ENCODE measurements at places on chromosomes 1 and 21.

- DNase-seq = no peak
Observed at GRCh38 chr1:45510036-45510971, 10.2 kb downstream of the MMACHC start.

DNA sequence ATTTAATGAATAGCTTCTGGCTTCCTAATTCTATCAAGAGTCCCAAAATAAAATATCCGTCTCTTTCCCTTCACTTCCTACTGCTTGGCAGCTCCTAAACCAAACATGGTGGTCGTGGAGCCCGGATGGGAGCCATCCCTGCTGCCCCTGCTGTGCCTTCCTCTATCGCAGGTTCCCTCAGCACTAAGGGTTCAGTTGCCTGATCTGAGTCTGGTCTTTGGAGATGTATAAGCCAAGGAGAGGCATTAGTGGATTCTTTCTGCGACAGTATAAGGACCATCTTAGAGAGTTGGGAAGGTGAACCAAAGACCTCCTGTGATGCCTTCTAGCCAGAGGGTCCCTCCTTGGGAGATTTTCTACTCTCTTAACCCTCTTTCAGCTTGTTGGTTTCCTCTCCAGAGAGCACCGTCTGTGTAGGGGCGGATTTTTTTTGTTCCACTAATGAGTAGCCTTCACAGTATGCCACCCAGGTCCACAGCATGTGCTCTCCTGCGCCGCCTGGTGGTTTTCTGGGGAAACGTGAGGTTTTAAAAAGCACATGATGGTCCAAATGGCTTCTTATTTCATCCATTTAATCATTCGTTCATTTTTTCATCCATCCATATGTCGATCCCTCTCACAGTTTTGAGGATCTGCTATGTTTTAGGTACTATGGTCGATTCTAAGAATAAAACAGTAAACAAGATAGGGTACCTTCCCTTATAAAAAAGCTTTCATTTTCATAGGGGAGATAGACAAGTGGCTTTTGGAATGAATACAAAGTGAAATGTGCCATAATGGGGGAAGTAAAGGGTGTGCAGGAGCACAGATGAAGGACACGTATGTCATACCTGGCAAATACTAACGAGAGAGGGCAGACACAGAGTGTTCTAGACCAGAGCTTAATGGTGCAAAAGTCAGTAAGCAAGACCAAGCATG lies 71.0 kb downstream of the NFASC start:
- peak; percentile 97 for DNase-seq

GRCh38 chr1:11648732-11649158 lies 5.5 kb downstream of the FBXO2 start:
- peak; percentile 34 for DNase-seq

DNA sequence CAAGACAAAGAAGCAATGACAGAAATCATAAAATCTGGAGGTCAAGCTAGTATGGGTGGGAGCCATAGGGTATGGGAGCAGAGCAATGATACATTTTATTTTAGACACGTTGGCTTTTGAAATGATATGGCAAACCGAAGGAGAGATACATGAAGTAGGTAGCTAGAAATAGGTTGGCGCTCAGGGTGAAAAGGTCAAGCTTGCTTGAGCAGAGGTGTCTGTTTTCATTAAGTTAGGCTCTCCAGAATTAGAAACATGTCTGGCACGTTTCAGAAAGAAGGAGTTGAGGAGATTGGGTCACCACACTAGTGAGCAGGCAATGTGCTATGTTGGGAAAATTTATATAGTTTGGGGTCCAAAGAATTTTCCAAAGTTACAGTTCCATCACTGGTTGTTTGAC lies 151.4 kb downstream of the AMY1C start:
- DNase-seq = no peak

DNA sequence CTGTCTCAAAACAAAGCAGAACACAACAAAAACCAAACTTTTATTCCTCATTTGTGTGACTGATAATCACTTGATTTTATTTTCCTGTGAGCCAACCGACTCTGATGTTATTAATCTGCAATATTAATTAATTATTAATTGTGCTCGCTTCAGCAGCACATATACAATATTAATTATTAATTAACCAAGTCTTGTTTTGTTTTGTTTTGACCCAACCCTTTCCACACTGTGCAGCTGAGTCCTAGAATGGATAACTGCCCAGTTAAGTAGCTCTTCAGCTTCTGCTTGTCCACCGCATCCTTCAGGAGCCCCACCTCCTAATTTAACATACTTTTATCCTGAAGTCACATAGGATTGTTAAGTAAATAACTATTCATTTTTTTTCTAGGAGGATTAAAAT lies 47.4 kb upstream of the EXO1 start:
- DNase-seq = no peak

GRCh38 chr1:115090186-115090490 lies 835 bp upstream of the TSPAN2 start:
- no peak for DNase-seq

GRCh38 chr21:45458281-45459170 lies 53.6 kb downstream of the COL18A1 start:
- DNase-seq = peak; percentile 11

- DNase-seq = no peak
Observed at GRCh38 chr1:27789540-27790041, 16.6 kb downstream of the STX12 start.

GRCh38 chr1:1177452-1178206 lies 3.9 kb downstream of the TTLL10 start:
- no peak for DNase-seq

DNA sequence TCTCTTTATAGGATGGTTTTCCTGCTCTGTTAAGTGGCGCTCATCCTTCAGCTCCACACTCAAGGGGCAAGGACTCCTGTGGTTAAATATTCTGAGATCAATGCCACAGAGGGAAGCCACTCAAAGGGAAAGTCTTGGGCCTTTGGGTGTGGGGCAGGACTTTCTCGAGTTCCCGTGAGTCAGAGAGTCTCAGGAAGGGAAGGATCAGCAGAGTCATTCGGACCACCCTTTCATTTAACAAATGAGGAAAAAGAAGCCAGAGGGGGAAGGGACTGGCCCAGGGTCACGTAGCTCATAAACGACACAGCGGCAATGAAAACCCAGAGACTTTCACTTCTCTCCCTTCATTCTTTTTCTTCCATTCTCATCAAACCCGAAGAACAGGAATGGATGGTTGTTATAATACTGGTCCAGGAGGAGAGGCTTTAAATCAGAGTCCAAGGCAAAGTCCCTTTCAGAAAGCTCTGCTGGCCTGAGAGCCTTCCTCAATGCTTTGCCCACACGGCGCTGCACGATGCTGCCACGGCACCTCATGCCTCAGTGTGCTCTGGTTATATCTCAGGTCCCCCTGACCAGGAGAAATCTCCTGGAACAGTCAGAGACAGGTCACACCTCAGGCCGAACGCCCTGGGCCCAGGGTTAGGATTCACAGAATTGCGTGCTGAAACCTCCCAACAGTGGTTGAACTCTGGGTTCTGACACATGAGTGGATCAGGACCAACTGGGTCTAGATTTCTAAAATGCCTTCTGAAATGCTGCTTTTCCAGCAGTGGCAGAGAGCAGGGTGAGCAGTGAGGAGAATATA lies 65.3 kb downstream of the TENT5C start:
- DNase-seq = no peak

DNA sequence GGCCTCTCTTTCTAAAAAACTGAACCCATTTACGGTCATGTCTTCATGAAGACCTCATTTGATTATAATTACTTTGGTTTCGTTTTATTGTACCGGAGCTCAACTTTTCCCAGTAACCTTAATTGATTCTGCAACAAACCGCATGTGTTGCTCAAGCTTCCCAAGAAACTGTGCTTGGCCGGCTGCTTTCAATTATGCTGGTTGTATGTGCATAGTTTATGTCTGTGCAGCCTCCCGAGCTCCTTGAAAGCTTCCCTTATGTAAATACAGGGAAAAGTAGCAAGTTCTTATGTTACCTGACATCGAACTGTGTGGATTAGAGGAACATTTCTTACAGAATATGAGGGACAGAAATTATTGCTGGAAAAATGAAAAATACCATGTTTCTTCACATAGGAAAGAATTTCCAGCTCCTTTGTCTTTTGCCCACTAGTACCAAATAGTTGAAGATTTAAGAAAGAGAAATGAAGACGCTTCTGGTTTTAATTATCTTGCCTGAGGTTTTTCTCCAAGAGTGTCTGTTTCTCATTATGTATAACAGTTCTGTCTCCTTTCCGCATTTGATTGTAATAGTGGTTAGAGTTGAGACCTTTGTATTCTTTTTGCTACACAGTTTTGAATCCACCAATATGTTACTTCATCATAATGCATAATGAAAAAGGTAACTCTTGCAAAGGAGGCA lies 2.1 kb downstream of the VCAM1 start:
- no peak for DNase-seq

- DNase-seq = no peak
Observed at GRCh38 chr1:150544204-150544603, 5.0 kb upstream of the ADAMTSL4 start.

DNA sequence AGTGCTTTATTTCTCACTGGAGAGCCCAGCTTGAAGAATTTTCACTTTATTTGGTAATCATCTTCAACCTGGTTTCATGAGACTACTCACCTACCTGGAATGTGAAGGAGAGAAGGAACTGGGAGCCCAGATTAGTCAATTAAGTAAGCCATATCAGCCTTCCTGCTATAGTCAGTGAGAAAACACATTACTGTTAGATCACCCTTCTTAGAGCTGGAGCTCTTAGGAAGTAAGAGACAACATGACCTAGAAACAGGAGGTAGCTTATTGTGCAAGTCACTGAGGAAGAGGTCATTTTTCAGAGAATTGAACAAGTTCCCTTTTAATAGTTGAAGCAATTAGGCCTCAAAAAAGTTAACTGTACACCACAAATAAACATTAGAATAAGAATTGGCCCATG lies 49.2 kb upstream of the TEKT2 start:
- no peak for DNase-seq

- peak; percentile 61 for DNase-seq
Observed at GRCh38 chr1:167043752-167044488, 46.3 kb downstream of the GPA33 start.

GRCh38 chr1:1597275-1597930 lies 2.5 kb downstream of the FNDC10 start:
- DNase-seq = no peak

GRCh38 chr21:31945141-31945540 lies 72.3 kb downstream of the HUNK start:
- no peak for DNase-seq

GRCh38 chr1:162386292-162387225 lies 5.0 kb downstream of the C1orf226 start:
- DNase-seq = no peak

DNA sequence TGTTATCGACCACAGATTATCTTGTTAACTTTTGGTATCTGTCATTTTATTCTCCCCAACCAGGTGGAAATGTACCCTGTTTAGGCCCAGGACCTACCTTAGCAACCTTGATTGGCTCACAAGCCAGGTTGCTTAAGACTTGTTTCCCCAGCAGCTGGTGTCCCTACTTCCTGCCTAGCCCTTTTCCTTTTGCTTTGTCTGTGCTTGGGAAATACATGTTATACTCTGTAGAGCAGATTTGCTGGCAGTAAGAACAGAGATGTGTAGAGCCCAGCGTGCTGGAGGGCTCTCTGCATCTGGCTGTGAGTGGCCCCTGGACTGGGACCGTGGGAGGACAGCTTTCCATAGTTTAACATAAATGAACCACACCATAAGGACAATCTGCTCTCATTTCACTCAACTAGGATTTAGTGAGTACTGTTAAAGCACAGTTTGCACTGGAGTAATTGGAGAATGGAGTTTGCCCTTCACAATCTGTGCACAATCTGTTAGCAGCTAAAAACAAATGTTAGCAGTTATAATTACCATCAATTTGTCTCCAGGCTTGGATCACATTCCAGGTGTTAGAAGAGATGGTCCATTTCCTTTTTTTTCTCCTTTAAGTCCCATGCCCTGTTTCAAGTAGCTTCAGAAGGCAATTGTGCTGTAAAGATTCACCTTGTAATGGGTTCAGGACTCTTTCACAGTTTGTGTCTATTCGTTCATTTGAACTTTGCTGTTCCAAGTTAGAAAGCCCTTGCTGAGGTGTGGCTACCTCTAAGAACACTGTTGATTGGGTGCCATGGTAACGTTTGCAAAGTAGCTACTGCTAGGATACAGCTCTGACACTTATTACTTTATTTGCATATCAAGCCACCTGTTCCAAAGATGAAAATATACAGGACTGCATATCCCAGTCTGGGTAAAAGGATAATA lies at the start of gene APOBEC4:
Gene APOBEC4, minus strand, starts transcription at position 770 of the 915 bp plus-strand sequence. CDS start 4,535 bp downstream, outside the sequence.
- no peak for DNase-seq

DNA sequence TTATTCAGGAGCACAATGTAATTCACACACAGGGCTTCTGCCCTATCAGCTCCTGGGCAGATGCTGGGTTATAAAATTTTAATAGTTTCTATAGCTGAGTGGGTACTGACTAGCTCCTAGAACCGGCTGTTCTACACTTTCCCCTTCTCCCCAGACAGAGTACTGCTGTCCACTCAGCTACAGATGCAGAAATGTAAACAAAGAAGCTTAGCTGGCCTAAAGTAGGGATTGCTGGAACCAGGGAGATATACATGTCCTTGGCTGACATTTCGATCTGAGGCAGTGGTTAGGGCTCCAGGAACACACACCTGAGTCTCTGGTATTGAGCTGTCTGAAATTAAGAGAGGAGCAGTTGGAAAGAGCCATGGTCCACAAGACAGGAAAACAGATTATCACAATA lies 211.5 kb upstream of the USP24 start:
- DNase-seq = no peak

GRCh38 chr1:92944901-92945747 lies 16.1 kb downstream of the DIPK1A start:
- no peak for DNase-seq

- DNase-seq = no peak
Observed at GRCh38 chr1:9395018-9395417, 102.3 kb downstream of the SPSB1 start.

DNA sequence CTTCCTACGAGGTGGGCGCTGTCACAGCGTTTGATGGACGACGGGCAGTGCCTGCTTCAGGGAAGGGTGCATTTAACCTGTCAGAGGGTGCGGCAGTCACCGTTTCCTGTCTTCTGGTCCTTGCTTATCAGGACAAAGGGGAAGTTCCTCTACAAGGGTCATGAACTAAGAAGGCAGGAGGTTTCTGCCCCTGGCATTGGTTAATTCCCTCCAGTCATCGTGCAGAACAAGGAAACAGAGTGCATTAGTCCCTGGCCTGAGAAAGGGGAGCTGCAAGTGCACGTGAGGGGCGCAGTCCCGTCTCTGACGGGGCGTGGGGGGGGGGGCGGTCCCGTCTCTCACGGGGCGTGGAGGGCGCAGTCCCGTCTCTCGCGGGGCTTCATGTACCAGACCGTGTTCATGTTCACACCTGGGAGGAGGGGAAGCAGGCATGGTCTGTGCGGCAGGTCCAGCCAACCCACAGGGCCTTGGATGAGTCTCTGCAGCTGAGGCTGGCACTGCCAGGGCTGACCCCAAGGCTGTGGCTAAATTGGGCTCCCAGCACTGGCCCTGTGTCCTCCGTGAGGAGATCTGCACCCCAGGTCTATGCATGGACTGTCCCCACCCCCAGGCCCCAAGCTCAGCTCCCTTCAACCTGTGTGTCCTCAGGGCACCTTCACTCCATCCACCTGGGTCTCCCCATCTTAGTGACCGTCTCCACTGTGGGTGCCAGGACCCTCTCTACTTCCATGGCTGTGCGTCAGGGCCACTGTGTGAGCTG lies 89.2 kb upstream of the COL6A1 start:
- DNase-seq = no peak

- no peak for DNase-seq
Observed at GRCh38 chr21:31786164-31786920, 54.4 kb upstream of the SCAF4 start.
